H7 (cell line): ENCODE measurements at places on chromosomes 3 and 15. TPM values are rescaled to one million over a fixed set of nuclear protein-coding genes. Genes with fewer than 3 reads are reported as not detected.
A peak's percentile ranks its signal among the peaks of the same experiment; 100 is the strongest.

DNA sequence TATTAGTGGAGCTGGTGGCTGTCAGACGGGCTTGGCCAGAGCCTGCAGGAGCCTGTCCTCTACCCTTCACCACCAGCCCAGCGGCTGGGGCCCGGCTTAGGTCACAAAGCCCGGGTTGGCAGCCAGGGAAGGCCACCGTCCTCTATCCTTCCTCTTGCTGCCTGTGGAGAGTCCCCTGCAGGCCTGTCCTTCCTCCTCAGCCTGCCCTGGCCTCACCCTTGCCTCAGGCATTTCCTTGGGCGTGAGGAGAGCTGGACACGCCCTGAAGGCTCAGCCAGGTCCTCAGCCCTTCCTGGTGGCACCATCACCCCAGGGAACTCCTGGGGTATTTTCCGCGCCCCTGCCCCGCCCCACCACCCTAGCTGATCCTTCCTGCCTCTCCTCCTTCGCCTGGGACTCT, 7.7 kb downstream of the CHAC1 start:
- no peak for DNase-seq

DNA sequence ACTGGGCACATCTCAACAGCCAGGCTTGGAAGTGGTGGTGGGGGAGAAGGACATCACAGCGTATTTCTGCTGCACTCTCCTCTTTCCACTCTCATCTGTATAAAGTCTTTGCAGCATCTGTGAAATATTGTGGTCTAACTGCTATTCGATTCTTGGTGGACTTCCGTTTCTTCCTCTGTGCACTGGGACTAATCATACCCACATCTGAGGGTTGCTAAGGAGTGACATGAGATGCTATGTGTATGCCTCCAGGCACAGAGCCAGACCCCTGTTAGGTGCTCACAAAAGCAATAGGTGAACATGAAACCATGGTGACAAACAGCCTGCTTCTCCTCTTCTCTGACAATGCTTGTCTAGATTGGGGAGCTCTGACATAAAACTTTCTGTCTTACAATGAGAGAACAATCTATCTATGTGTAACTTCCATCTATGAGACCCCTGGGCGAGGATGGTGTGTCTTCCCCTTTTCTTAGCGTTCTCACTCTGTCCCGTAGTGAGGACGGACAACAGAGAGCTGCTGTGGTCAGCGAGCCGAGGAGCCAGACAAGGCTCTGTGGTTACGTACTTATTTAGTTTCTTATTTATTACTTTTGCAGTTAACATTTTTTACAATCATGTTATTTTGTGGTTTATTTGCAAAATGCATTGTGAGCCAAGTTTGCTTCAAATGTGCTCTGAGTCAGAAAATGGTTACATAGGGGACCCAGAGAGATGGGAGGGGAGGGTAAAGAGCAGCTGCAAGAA, 196.7 kb upstream of the TPRG1 start:
- no peak for DNase-seq

GRCh38 chr3:132256989-132257388, 60.2 kb upstream of the ACP3 start:
- peak; percentile 33 for DNase-seq

DNA sequence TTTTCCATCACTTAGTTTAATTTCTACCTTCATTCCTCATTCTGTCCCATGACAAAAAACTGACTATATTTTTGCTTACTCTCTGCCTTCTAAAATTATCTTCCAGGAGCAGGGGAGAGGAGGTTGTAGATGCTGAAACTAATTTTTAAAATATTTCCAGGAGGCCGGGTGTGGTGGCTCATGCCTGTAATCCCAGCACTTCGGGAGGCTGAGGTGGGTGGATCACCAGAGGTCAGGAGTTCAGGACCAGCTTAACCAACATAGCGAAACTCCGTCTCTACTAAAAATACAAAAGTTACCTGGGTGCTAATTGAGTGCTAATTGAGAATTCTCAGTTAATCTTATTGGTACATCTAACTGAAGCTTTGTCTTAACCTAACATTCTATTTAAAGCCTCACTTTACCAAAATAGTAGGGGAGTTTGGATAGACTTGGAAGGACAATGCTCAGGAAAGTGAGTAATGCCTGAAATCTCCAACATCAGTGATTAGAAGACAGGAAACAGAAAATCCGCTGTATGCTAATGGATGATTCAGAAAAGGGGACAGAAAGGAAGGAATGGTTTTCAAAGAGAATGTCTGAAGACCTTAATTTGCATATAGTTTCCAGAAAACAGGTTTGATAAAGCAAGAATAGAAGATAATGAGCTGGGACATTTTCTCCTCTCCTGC, 336.1 kb downstream of the GBE1 start:
- DNase-seq, result no peak

DNA sequence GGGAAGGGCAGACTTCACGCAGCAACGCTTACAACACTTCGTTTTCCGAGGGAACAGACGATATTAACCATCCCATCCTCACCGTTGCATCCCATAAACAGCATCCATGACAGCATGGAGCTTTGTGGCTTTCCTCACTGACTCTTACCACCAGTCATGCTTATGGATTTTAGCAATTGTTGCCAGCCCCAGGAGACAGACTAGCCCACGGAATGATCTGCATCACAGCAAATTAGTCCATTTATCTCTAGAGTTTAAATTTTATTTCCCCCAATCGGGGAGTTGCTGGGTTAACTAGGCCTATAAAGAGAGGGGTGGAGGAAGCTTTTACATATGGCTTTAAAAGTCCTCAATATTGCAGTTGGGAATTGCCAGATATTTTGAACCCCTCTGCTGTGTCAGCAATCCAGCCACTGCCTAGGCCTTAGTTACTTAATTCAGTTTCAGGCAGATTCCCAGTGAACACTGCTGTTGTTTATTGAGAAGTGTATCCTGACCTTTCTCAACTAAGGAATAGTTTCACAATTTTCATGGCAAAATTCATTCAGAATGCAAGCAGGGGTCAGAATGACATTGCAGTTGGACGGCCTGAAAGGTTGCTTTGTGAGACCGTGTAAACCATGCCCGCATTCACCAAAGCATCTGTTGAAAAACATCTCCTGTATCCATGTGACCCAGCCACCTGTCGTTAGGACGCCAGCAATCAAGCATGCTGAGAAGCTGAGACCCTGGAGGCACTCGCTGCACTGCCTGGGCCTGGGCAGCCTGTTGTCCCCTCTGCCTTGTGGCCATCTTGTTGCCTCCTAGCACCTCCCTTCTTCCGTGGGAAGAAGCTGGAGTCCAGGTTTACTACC, 397.4 kb upstream of the TPM1 start:
- DNase-seq, result no peak

DNA sequence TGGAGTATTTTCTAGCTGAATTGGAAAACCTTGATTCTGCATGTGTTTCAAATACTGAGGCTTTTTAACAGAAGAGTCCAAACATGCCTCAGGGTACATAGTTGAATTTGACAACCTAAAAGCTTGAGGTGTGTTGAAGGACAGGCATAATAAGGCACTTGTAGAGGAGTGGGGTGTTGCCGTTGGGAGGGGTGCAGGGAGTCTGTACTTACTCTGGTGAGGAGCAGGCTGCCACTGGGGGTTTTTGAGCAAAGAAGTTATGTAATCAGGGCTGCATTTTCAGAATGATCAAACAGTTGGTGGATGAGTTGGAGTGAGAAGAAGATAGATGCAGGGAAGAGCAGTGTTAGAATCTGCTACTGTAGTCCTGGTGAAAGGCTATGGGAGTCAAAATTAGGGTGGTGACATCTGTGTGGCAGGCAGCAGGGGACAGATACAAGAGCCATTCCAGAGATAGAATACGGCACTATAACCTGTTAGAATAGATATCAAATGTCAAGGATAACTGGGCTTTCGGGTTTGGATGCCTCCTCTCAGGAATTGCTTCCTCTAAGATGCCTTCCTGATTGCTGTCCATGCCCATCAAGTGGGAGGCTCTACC, 161.6 kb downstream of the GHSR start:
- DNase-seq, result no peak

- peak; percentile 11 for DNase-seq
Observed at GRCh38 chr3:172904711-172905373, 154.3 kb downstream of the ECT2 start.

DNA sequence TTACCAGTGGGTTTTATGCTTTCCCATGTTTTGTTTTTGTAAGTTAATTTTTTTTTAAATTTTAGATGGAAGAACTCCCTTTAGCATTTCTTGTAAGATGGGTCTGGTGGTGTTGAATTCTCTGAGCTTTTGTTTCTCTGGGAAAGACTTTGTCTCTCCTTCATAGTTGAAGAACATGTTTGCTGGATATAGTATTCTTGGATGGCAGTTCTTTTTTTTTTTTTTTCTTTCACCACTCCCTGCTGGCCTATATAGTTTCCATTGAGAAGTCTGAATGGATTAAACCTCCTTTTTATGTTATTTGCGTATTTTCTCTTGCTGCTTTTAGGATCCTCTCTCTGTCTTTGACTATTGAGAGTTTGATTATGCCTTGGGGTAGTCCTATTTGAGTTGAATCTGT, 18.1 kb downstream of the STXBP5L start:
- no peak for DNase-seq

- DNase-seq, result no peak
Observed at GRCh38 chr15:70867911-70868467, 14.0 kb upstream of the LARP6 start.

- DNase-seq, result no peak
Observed at GRCh38 chr3:37397396-37397795, 223.0 kb upstream of the LRRFIP2 start.

GRCh38 chr3:178676942-178677790, 140.9 kb downstream of the KCNMB2 start:
- no peak for DNase-seq

DNA sequence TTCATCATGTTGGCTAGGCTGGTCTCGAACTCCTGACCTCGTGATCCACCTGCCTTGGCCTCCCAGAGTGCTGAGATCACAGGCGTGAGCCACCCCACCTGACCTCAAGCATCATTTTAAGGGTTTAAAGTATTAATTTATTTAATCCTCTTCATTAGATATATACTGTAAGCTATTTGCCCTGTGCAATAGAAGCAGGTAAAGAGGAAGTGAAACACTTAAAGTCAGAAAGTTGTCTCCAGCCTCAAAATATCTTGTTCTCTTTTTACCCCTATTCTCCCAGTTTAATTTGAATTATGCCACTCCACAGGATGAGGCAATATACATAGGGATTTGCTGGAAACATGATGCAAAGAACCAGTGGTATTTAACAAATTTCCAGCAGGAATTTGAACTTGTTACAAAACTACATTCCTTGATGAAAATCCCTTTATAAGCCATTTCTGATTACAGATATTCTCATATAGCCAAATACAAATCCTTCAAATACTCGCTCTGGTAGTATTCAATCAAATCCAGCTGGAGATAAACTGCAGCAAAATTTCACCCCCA, 2.0 kb downstream of the NDUFB5 start:
- DNase-seq, result no peak

DNA sequence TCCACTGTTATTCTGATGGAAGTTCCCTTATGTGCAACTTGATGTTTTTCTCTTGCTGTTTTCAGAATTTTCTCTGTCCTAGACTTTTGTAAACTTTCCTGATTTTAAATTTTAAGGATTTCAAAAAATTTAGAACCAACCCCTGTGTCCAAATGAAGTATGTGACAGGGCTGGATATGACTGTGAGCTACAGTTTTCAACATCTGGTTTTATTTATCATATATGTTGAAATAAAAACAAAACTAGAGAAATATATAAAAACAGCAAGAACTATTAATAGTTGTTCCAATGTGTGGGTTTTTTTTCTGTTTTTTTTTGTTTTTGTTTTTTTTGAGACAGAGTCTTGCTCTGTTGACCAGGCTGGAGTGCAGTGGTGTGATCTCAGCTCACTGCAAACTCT, 47.4 kb upstream of the PSMD6 start:
- DNase-seq, result no peak

- DNase-seq, result no peak
Observed at GRCh38 chr15:80580536-80581260, 114.4 kb upstream of the ABHD17C start.

GRCh38 chr15:87846746-87847145, 409.8 kb downstream of the NTRK3 start:
- no peak for DNase-seq

- no peak for DNase-seq
Observed at GRCh38 chr3:140188285-140188684, 253.3 kb downstream of the CLSTN2 start.

DNA sequence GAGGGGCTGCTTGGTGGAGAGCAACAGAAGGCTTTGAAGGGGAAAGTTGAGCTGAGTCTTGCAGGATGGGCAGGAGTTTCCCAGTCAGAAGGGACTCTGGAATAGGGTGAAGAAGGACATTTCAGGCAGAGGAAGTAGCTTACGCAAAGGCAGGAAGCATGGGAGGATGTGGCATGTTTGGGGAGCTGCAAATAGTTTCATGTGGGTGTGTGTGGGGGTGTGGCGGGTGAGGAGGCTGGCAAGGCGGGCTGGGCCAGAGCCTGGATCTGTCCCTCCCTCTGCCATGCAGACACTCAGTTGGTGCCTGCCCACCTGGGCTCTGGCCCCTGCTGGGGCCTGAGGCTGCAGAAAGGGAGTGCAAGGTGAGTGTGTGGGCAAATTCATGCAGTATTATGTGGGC, 10.4 kb downstream of the TEX264 start:
- no peak for DNase-seq

GRCh38 chr15:36860792-36861191, 239.6 kb downstream of the MEIS2 start:
- DNase-seq, result no peak

DNA sequence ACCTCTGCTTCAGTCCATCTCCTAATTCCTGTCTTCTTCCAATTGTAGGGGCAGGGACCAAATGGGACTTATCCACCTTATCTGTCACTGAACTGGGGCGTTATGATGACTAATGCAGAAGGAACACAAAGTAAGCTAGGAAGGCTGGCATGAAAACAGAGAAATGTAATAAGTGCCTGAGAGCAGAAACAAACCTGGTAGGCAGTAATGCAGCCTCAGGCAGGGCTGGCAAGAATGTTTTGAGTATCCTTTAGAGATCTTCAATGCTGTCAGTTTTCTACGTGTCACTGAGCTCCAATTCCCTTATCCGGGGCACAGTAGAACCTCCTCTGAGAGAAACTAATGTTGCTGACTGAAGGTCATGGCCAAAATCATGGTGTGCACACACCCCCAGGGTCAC, 246.2 kb upstream of the TBL1XR1 start:
- DNase-seq, result no peak

The TMEM44 gene
- total RNA-seq, result 5.4 and 9.8 TPM in 2 replicates

The AADAC gene
- not detected in 2 replicates for total RNA-seq

The REC114 gene
- not detected in 2 replicates for total RNA-seq

The GOLGA8O gene
- 0.10 and 0.15 TPM in 2 replicates for total RNA-seq

The SLC38A3 gene
- total RNA-seq, result 0.21 and 0.22 TPM in 2 replicates

The TIMP4 gene
- 22.9 and 40.3 TPM in 2 replicates for total RNA-seq

The DLEC1 gene
- 0.33 and 1.3 TPM in 2 replicates for total RNA-seq
